ENCODE measurements at places on chromosomes 1 and 21.

DNA sequence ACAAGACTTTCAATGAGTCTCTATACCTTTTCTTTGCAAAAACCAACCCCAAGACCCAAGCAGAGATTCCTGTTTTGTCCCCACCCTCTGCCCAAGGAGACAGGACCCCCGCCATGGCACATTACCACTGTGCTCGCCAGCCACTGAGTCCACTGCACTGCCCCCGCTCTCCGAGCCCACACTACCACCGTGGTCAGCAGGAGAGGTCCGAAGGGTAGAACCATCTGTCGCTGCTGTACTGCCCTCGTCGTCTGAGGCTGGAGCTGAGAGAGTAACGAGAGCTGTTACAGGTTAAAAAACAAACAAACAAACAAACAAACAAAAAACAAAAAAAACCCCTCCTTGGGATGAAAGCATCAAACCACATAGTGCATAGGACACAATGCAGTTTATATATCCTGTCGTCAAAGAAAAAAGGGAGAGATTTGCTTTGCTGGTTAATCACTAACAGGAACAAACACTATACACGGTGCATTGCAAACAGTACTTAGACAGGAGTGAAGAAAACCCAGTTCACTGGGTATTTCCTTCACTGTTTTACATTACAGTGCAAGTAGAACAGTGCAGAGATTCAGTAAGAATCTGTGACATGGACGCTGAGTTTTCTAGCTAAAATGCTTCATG, 71.0 kb downstream of the UBR4 start:
- no peak overlapping the region for H3K4me3 ChIP-seq
- H3K36me3 ChIP-seq: peaks cover 88% of the 10 kb centered on the region
- no peak overlapping the region for H3K27ac ChIP-seq
- H3K4me1 ChIP-seq: no peaks in the 10 kb centered on the region

GRCh38 chr1:235997931-235998330, 67.0 kb downstream of the NID1 start:
- no peaks in the 10 kb centered on the region for H3K36me3 ChIP-seq
- H3K4me1 ChIP-seq: peaks cover 19% of the 10 kb centered on the region
- no peaks in the 10 kb centered on the region for H3K27me3 ChIP-seq
- DNase-seq: no peak
- H3K4me3 ChIP-seq: no peak overlapping the region

- no peak within 1 kb of the TSS for H3K4me3 ChIP-seq
- H3K36me3 ChIP-seq: no peaks in the 10 kb centered on the region
- peaks cover 28% of the 10 kb centered on the region for H3K4me1 ChIP-seq
- H3K27ac ChIP-seq: no peak within 1 kb of the TSS
- 0 out of 2 replicates have a peak, but pooled peaks cover under 1% of the 10 kb centered on the region for H3K27me3 ChIP-seq
Measured at GRCh38 chr1:206864939-206865671, at the start of gene IL20. TSS of gene IL20 (plus strand) at chr1:206865623. CDS start at chr1:206865853, 230 bp downstream.

DNA sequence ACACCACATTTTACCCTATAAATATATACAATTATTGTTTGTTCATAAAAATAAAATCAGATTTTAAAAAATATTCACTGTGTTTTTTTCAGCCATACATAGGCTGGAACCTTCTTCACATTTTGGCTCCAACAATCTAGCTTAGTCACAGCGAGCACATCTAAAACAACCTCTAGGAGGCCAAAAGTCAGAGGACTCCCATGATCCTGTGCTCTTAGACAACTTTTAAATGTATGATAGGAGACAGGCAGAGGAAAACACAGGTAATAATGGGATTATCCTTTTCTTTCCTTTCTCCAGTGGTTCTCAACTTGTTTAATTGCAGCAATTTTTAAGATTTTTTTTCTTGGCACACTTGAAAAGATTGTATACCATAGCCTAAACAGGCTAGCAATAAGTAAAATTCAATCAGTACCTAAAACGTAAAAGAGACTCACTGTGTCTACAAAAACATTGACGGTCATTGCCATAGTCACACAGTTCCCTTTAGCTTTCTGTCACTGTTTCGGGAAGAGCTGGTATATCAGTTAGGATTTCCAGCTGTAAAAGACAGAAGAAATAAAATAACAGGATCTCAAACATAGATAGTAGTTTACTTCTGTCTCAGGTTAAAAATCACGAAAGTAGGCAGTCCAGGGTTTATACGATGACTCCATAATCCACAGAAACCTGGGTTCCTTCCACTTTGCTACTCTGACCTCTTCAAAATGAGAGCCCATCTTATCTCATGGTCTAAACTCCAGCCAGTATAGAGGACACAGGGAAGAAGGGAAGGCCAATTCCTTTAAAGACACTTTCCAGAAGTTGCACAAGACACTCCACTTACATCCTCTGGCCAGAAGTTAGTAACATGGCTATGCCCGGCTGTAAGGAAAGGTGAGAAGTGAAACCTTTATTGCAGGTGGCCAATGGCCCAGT, 39.2 kb upstream of the CR1L start:
- no peak overlapping the region for H3K4me3 ChIP-seq
- no peak for DNase-seq
- H3K4me1 ChIP-seq: no peaks in the 10 kb centered on the region
- no peaks in the 10 kb centered on the region for H3K27me3 ChIP-seq
- no peak overlapping the region for H3K27ac ChIP-seq

DNA sequence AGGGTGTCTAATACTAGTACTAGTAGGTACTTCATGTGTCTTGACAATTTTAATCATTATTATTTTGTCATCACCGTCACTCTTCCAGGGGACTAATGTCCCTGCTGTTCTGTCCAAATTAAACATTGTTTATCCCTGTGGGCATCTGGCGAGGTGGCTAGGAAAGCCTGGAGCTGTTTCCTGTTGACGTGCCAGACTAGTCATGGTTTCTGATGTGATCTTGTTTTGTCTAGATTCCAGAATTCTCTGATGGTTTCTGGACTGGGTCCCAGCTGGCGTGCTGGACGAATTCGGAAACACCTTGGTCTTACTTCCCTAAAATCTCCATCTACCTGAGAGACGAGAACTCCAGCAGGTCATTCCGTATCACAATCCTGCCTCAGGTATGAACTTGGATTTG, 66.1 kb upstream of the FAM3B start:
- no peaks in the 10 kb centered on the region for H3K36me3 ChIP-seq
- peak; percentile 81 for DNase-seq
- 0 out of 2 replicates have a peak overlapping the region, but pooled peaks have one; percentile 37 for H3K27ac ChIP-seq
- H3K4me3 ChIP-seq: no peak overlapping the region
- peaks cover 45% of the 10 kb centered on the region for H3K4me1 ChIP-seq
- H3K27me3 ChIP-seq: no peaks in the 10 kb centered on the region

DNA sequence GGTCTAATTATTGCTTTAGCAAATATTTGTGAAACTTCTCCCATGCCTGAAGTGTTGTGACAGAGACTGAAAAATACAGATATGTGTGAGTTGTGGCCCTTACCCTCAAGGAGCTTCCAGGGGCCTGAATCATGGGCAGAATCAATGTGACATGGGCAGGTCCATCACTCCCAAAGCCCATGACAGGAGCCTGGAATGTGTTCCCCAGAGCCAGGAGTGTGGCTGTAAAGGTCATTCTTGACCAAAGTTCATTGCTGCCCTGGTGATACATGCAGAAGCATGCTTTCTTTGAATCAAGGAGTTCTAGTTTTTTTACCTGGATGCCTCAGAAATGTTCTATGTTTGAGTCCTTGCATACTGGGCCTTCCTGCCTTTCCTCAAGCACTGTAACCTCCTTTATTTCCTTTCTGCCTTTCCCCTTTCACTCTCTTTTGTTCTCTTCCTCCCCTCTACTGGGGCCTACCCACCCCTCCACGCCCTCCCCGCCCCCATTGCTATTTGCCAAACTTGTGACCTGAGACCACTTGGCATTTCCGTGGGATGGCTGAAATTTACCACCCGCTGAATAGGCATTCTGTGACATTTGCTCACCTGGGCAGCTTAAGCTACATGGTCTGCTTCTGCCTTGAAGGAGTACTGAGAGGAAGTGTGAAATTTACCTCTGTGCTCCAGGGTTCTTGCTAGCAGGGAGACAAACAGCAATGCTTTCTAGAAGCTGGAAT, 19.7 kb downstream of the PBX1 start:
- H3K4me3 ChIP-seq: no peak overlapping the region
- no peak for DNase-seq
- peaks cover 4% of the 10 kb centered on the region for H3K36me3 ChIP-seq
- H3K27me3 ChIP-seq: no peaks in the 10 kb centered on the region
- no peak overlapping the region for H3K27ac ChIP-seq

Data from GM23248 (cell line).